Activated CD4-positive, alpha-beta T cell treated with anti-CD3 and anti-CD28 coated beads for 24 hours (primary cell): ENCODE measurements at places on chromosomes 16 and 17.

- DNase-seq: no peak
Measured at GRCh38 chr16:12296991-12297390, 320.5 kb downstream of the SNX29 start.

DNA sequence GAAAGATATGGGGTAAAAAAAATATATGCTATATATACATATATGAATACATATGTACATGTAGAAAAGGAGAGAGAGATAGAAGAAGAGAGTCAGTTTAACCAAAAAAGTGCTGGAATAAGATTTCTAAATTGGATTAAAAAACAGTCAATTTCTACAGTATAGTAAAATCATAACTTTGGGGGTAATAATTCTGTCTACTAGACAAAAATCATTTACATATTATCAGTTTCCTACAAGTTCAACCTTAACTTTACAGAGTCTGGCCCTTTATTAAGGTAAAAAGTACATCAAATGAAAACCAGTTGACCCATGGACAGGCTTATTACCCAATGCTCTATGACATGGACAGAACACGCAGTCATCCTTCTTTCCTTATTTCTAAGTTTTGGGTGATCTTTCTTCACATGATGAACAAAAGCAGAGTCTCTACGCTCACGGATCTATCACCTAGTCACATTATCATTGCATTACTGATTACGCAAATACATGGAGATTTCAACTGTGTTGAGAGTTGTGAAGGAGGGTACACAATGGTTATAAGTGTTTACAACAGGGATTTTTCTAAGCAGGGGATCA, 63.9 kb upstream of the SMIM36 start:
- DNase-seq: no peak

DNA sequence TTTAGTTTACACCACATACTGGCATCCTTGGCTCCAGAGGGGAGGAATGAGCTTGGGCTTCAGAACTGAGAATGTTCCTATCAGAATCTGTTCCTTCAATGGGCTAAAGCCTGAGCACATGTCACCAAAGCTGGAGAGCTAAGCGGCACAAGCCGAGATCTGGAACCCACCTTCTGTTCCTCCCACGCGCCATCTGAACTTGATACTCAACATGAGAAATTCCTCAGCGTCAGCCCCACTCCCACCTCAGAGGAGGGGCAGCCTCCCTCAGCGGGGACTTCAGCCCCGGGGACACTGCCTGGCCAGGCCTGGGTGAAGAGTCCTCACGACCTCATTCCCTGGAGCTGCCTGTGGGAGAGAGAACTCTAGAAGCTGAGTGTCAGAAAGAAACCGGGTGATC, 22.8 kb upstream of the SLC47A1 start:
- DNase-seq: no peak

DNA sequence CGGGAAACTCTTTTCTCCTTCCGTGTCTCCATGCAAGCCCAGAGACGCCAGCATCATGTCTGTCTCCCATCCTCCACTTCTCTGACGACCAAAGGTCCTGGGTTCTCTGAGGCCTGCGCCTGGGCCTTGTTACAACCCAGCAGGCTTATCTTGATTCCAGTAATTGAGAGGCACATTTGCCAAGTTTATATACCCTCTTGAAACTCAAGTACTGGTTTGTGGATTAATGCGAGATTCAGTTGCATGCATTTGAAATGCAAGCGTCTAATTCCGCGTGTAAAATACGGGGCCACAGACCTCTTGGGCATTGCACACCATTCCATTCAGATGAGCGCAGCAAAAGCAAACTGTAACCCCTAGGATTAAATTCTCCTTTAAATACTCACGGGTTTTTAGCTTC, 28.7 kb upstream of the CRISPLD2 start:
- no peak for DNase-seq

- DNase-seq: no peak
Measured at GRCh38 chr17:79715098-79715942, 15.4 kb upstream of the ENPP7 start.

DNA sequence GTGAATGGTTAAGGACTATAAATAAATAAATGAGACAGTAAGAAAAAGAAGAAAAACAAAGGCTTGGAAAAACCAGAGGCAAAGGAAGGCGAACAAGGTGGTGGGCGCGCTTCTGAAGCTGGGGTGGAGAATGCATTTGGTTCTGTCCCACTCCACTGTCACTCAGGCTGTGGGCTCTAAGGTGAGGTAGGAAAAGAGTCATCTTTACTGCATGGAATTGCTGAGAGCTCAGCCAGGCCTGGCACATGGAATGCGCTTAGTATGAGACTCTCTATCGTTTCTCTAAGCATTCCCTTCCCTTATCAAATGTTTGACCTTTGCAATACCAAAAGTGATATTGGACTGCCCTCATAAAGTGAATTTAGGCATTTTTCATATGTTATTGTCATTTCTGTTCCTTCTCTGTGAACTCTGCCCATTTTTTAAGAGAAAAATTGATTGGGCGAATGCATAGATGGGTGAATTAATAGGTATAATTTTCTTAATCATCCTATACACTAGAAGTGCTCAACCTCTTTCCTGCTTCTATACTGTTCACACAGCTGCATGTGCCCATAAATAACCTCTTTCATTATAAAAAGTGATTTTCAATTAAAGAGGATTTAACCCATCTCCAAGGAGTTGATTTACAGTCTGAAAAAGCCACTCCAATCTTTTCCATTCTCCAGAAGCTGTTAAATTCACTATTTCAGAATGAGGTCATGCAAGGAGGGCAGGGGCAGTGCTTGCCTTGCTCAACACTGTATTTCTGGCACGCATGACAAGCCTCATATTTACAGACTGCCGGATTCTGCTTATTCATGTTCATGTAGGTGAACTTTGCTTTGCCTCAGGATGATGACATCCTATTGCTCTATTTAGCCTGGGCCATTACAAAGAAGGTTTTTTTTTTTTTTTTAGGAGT, 87.7 kb downstream of the MYH10 start:
- no peak for DNase-seq
